IMR-90 (cell line): ENCODE measurements at places on chromosomes 16 and 17. TPM values are rescaled to one million over a fixed set of nuclear protein-coding genes. Genes with fewer than 3 reads are reported as not detected.
A peak's percentile ranks its signal among the peaks of the same experiment; 100 is the strongest.

DNA sequence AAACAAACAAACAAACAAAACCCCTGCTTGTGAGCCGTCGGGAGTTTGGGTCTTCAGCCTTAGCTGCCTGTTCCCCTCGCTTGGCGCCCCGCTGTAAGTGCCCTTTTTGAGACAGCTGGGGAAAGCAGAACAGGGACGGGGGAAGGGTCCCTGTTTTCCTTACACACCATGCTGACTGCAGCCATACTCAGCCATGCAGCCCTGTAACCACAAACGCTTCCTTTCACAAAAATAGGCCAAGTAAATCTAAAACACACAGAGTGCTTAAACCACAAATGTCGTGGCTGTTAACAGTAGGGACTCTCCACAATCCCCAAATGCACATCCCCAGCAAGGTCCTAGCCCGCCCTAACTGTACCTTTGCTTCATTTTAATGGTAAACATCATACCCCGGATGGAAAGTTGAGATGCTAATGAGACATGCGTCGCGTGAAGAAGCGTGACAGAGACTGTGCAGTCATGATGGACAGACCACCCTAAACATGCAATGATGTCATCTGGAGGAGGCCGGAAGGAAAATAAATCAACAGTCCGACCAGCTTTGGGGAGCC is 129.9 kb downstream of the MGAT5B start:
- no peak for DNase-seq

TNFSF13 gene
- total RNA-seq = 0.56 TPM in 1 of 2 replicates, not detected in the other

SRL gene
- under 0.01 TPM in 1 of 2 replicates, not detected in the other for total RNA-seq

DNA sequence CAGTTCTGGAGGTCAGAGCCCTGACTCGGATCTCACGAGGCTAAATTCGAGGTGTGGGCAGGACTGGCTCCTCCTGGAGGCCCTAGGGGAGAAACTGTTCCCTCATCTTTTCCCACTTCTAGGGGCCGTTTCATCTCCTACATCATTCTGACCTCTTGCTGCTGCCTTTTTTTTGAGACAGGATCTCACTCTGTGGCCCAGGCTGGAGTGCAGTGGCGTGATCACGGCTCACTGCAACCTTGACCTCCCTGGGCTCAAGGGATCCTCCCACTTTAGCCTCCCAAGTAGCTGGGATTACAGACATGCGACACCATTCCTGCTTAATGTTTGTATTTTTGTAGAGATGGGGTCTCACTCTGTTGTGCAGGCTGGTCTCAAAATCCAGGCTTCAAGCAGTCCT is 244.1 kb upstream of the GSE1 start:
- no peak for DNase-seq

PRR15L gene
- total RNA-seq = not detected in 2 replicates

- no peak for DNase-seq
Measured at GRCh38 chr16:72532906-72533410, 361.0 kb upstream of the PMFBP1 start.

CFAP97D1 gene
- total RNA-seq = under 0.01 TPM in 1 of 2 replicates, not detected in the other

DNA sequence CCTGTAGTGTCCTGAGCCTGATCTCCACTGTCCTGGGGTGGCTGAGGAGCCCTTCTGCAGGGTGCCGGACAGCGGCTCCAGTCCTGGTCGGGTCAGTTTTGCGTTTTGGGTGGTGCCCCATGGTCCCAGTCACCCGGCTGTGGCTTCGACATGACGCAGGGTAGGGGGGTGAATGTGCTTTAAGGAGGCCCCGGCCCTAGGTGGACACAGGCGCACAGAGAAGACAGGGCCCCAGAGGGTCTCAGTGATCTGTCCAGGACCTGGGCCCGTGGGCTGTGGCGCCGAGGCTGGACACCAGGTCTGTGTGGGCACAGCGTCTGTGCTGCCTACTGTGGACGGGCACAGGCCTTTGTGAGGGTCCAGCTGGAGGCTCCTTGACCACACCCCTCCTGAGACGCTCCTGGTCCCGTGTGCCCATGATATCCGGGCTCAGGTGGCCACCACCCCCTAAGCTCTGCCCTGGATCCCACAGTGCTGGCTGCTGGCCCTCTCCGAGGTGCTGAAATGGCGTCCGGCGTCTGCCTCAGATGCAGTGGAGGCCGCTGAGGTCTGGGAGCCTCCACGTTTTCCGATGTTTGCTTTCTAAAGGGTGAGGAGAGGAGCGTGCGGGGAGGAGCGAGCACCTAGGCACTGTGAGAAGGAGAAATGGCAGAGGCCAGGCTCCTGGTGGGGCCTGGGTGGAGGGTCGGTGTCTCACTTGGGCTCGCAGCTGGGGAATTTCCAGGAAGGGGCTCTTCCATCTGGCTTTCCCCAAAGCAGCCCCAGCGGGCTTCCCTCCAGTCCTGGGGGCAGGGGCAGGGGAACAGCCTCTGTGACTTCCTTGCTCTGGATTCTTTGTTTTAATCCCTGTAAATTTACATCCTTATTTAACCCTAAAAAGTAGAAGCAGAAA is 56.1 kb upstream of the ACSF3 start:
- DNase-seq = peak; percentile 20

DNA sequence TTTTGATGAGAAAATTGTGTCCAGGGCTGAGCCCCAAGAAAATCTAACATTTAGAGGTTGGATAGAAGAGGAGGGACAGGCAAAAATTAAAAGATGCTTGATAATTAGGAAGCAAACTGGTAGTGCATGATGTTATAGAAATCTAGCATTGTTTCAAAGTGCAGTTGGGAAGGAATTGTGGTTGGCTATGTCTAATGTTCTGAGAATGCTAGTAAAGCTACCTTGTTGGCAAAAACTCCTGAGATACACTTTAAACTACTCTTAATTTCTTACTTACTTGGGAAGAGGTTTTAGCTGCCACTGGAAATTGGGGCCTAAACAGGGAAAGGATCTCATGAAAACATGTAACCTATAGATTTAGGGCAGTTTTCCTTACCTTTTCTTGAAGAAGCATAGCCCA is 48.3 kb downstream of the MAP2K4 start:
- DNase-seq = peak; percentile 5

GCGR gene
- total RNA-seq = not detected in 2 replicates

DNA sequence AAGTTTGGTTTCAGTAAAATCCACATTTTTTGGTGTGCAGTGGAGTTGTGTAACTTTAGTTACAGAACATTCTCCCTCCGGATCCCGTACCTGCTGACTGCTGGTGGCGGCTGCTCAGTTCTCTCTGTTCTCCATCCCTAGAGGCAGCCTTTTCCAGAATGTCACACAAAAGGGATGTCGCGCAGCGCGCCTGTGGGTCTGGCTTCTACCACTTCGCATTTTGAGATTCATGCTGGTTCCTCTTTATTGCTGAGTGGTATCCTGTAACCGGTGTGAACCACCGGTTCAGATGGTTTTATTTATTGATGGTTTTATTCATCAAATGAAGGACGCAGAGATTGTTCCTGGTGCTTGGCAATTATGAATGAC is 981 bp upstream of the CEP131 start:
- no peak for DNase-seq

CA4 gene
- total RNA-seq = not detected in 2 replicates

KRTAP9-4 gene
- total RNA-seq = not detected in 2 replicates

RPS2 gene
- 2,703 and 2,852 TPM in 2 replicates for total RNA-seq

DNA sequence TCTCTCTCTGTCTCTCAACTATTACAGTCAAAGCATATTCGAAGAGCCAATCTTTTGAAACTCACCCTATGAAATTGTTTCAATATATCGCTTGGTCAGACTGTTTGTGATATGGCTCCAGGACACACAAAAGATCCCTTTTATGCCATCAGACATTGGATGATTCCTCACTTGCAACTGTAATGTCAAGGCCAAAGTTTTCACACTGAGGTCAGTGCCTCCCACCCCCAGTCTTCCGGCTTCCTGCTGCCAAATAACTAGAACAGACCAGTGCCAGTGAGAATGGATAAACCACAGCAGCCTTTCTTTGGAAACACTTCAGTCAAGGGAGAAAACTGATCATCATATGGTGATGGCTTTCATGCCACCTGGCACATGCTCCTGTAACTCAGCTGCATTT is 321.9 kb upstream of the ZFHX3 start:
- no peak for DNase-seq

GRCh38 chr16:88854306-88855111 is 2.2 kb downstream of the GALNS start:
- no peak for DNase-seq

TANC2 gene
- total RNA-seq = 40.0 and 41.4 TPM in 2 replicates

KRT33B gene
- total RNA-seq = 0.18 and 0.28 TPM in 2 replicates

- DNase-seq = no peak
Measured at GRCh38 chr17:82429824-82430223, 11.4 kb upstream of the OGFOD3 start.

CORO6 gene
- 2.8 and 3.4 TPM in 2 replicates for total RNA-seq

CDH15 gene
- 0.18 and 0.28 TPM in 2 replicates for total RNA-seq

DNA sequence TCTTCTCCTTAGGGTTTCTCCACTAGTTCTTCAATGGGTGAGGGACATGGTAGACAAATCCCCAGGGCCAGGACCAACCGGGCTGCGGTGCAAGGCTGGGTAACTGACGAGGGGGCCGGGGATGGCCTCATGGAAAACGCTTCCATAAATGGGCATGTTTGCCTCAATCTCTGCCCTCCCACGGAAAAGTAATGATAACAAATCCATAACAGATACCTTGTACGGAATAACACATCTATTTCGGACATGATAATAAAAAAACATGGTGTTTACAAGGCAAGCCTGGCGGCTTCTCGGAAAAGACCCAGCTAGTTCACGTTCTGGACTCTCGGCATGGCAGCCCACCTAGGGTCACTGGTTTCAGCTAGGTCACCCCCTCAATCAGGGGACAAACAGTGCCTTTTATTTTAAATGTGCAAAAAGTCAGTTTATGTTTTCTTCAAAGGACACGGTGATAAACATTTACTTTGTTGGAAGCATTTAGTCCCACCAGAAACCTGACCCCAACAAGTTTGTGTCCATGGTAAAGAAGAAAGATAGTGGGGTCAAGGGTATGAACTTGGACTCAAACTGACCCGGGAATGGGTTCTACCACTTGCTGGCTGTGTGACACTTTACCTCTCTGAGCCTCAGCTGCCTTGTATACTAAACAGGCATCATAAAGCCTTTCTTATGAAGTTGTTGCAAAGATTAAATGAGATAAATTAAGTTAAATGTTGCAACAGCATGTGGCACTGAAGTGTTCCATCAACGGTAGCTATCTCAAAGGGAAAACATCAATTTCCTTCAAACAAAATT is 1.7 kb downstream of the MYH11 start:
- DNase-seq = no peak

DNA sequence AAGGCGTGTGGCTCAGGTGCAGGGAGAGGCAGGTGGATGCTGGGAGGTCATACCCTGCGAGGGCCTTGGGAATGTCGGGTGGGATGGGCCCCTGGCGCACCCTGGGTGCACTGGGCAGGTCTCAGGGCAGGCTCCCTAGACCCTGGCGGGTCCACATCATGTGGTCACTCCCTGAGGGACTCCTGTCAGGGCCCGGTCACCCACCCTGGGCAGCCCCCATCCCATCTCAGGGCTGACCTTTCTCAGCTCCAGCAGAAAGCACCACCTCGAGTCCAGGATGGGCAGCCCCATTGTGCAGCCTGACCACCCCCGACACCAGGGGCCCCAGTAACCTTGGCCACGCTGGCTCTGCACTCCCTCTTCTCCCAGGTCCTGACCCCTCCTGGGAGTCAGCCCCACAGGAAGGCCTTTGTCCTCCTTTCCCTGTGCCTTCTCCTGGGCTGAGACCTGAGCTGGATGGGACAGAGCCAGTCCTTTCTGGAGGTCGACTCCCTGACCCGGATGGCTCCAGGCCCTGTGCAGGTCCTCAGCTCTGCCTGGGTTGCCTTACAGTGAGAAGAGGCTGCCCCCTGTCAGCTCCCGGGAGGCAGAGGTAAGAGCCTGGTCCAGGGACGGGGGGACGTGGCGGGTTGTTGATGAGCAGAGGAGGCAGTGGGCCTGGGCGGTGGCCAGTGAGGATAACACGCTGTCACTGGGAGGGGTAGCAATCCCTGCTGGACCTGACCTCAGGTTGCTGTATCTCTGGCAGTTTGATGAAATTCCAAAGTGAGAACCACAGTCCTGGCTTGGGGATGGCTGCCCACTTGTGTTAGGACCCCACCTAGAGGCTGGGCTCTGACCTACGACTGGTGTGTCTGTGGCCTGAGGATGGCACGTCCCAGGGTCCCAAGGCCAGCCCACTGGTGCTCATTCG is 77.9 kb downstream of the GOSR1 start:
- peak; percentile 15 for DNase-seq

DNA sequence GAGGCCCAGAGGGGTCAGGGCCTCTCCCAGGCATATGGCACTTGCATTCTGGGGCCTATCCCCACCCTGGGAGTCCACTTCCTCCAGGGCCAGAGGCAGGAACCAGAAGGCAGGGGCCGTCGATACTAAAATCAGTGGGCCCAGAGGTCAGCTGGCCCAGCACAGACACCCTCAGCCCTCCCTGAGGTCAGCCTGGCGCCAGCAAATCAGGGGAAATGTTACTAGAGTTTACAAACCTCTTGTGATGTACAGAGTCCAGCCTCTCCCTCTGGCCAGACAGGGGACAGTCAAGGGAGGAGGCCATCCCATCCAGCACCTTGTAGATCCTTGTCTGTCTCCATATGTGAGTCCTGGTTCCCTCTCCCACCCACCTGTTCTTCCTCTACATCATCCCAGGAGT is 10.8 kb downstream of the CDH5 start:
- no peak for DNase-seq

- DNase-seq = no peak
Measured at GRCh38 chr17:73600103-73600871, 44.0 kb downstream of the SDK2 start.

DNA sequence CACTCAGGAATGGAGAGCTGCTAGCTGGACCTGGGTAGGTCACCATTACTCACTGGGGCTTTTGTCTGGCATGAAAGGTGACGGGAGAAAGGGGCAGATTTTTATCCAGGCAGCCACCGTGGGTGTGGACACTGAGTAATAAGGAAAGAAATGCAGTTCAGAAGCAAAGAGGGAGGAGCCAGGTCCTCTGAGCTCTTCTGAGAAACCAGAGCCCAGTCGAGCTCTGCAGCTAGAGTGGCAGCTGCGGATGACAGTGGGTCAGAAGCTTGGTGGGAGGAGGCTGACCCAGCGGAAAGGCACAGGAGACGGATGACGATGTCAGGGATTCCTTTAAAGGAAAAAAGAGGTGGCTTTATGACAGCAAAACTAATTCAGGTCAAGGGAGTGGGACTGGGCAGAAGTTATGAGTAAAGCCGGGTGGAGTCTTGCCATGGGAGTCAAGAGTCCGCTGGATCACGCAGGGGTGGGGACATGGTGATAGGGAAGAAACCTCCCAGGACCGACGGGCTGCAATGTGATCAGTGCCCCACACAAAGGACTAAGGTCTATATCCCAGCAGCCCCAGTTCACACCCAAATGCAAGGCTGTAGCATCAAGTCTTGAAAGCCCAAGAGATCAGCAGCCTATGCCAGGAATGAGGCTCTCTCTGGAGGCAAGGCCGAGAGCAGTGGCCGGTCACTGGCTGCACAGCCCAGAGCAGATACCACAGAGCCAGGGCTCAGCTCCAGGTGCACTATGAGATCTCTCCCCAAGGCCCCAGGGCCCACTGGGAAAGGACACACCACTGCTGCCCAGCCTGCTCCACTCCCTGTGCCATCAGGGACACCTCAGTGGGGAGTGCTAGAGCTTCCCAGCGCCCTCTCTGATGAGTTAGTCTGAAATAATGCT is 6.3 kb upstream of the MNT start:
- DNase-seq = peak; percentile 92
